ENCODE measurements at places on chromosomes 7 and 10.

GRCh38 chr7:141201145-141201885 is 127.5 kb downstream of the TMEM178B start:
- DNase-seq = no peak

DNA sequence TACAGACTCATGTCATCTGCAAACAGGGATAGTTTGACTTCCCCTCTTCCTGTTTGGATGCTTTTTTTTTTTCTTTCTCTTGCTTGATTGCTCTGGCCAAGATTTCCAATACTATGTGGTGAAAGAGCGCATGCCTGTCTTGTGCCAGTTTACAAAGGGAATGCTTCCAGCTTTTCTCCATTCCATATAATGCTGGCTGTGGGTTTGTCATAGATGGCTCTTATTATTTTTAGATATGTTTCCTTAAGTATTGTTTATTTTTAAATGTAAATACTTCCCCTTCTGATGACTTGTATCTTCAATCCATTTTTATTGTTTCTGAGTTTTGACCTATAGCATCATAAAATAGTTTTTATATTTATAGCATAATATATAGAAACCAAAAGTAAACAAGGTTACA is 17.9 kb downstream of the FAM237B start:
- DNase-seq = no peak

DNA sequence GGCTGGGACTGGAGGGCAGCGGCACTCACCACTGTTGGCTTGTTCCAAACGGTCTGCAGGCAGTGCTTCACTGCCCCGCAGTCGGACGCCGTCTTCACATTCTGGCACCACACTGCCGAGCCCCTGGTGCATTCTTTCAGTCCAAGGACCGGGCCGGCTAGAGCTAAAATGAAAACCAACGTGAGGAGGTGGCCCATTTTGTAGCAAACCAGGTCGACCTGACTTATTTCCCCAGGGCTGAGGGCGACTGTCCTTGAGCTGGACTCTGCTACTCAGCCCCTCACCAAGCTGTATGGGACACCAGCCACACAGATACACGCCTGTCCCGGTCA is 16.7 kb downstream of the PSAP start:
- DNase-seq = no peak

GRCh38 chr10:50469288-50469687 is 154.5 kb downstream of the SGMS1 start:
- DNase-seq = no peak

GRCh38 chr10:91514787-91515186 is 104.6 kb downstream of the HECTD2 start:
- no peak for DNase-seq

GRCh38 chr10:88409236-88409635 is 173.9 kb downstream of the RNLS start:
- DNase-seq = no peak

- DNase-seq = no peak
Observed at GRCh38 chr7:135748770-135749169, at the start of gene FAM180A. Gene FAM180A, minus strand, starts transcription at chr7:135748813. Its CDS starts 233 bp downstream, at chr7:135748580.

GRCh38 chr10:24865783-24866182 is 86.6 kb downstream of the PRTFDC1 start:
- no peak for DNase-seq

- DNase-seq = no peak
Observed at GRCh38 chr10:110650265-110650668, 6.1 kb downstream of the RBM20 start.

DNA sequence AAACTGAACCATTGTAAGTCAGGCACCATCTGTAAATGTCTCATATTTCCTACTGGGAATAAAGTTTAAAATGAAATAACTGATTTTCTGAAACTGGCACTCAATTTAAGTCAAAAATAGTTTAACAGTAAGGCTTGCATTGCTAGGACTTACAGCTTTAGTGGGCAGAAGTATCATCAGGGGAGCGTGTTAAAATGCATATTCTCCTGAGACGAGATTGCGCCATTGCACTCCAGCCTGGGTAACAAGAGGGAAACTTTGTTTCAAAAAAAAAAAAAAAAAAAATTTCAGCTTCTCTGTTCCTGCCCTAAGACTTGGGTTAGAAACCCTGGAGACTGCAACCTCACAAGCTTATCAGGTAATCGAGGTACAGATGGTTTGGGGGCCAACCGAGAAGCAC is 65.4 kb downstream of the UBE3C start:
- DNase-seq = no peak

DNA sequence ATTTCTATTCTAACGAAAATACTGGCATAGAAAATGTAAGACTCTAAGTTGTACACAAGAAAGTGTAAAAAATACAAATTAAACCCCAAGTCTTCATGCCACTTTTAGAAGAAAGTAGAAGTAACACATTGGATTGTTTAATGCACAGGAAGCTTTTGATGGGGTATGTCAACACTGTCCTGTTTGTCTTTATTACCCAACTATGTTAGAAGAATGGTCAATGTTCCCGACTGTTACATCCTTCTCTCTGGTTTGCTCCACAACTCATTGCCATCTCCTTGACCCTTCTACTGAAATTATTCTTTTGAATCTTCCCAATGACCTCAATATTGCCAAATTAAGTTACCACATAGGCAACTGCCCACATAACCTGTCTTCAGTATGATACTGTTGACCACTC is 35.8 kb downstream of the COL28A1 start:
- no peak for DNase-seq

DNA sequence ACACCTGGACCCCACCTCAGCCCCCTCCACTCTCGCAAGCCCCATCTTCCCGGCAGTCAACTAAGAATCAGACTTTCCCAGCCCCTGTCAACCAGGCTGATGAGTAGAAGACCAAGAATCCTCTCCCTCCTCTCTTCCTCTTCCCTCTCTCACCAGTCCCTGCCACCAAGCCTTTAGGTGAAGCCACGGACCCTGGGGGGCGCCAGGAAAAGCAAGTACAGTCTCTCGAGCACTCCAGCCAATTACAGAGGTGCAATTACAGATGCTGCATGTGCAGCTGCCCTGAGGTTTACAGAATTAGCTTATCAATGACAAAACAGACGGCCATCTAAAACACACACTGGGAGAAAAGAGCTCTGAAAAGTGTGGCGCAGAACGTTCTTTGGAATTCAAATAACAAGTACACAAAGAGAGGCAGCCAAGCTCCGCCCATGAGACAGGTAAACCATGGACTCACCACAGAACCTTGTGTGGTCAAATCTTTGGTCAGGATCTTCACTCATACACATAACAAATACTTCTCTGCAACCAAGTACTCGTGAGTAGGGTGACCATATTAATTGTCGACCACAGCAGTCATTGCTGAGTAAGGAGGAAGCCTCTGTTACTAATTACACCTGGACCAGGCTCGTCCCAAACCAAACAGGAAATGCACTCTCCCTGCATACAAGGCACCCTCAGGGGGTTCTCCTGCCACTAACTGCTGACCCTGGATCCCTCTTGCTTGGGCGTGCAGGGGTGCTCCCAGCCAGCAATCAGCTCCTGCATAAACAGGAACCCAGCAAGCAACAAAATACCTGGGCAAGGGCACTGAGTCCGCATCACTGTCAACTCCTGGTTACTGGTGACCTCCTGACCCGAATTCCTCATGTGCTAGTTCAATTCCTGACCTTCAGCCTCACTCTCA is 189.2 kb downstream of the FAM107B start:
- DNase-seq = no peak

DNA sequence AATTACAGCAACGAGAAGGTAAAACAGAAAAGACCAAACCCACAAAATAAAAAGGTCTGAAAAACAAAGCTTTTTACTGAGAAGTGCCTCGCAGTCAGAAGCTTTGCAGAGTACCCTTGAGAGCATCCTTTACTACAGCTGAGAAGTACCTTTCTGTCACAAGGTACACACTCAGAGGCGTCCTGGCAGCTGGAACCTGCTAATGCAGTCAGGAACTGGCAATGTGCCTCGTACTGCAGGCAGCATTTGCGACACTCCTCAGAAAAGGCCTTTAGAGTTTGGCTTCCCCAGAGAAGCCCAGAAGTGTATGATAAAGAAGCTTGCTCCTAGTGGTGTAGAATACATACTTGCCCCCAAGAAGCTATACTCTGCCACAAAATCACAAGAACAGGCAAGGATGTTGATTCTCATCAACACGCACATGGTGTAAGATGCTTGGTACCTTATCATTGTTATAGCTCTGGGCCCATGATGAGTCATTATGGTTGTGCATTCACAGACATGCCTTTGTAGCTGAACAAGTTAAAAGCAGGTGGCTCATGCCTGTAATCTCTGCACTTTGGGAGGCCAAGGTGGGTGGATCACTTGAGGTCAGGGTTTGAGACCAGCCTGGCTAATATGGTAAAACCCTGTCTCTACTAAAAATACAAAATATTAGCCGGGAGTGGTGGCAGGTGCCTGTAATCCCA is 2.0 kb upstream of the GTPBP4 start:
- DNase-seq = no peak

DNA sequence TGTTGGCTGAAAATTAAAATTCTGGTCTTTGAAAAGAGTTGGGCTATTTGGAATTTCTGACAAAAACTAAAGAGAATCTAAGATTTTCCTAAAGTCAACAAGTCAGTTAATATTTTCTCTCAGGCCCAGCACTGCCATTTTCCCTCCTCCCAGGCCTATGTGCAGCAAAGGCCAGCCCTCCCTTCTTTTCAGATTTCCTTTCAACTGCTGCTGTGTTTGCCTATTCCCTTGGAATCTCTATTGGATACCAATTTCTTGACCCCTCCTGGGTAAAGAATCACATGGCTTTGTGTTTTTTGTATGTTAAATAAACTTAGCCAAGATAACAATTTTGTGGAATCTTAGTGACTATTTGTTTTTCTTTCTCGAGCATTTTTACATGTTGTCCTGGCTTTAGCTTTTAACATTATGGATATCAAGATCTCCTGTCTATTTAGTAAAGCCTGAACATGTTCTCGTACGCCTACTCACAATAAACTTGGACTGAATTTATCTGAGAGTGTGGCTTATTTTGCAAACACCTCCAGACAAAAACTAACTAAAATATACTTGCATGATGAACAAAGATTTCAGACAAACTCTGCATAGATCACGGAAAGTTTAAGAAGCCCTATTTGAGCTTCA is 19.9 kb downstream of the MACC1 start:
- no peak for DNase-seq

DNA sequence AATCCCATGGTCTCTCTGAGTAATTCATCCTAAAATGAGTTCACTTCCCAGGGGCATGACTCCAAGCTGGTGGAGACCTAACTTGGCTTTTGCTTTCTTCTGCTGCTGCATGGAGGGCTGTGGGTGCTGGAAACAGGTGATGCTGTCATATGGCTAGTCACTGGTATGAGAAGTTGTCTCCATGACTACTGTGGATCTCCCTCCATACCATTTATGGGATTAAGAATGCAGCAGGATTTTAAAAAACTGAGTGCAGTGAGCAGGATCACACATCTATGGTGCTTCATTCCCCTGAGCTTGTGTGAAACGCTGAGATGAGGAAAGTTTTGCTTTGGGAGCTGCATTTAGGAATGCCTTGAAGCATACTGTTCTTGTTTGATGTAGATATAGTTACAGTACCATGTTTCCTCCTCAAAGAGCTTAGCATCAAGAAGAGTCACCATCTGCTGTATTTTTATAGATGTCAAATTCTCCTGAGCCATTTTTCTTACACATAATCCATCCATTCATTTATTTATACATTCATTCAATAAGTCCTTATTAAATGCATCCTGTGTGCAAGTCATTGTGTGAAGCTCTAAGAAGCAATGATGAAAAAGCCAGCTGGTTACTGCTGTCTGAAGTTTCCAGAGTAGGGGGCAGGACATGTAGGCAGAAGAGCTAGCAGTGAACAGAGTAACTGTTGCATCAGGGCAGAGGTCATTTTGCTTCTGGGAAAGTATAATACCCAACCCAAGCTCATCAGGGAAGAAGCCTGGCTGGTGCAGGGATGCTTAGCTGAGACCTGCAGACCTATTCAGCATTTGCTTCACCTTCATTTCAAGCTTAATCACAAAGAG is 534.8 kb downstream of the AUTS2 start:
- DNase-seq = no peak

DNA sequence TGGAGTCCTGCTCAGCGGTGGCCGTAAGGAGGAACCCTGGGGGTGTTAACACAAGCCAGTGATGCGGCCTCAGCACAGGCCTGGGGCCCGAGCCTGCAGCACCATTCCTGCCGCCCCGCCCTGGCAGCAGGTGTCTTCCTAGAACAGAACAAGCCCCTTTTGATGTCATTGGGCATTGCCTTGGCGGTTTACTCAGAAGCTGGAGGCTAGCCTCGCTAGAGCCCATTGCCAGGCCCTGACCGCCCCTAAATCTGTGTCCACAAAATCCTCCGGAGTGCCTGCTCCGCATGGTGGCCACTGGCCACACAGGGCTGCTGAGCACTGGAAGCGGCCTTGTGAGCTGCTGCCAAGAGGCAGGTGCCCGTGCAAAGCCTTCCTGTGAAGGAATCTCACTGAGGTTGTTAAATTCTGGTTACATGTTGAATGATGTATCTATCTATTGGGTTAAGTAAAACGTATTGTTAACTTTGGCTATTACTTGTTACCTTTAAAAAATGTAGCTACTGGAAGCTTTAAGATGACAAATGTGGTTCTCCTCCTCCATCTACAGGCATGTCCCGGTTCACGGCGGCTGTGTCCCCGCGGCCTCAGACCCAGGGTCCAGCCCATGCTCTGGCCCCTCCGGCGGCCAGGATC is 1.2 kb upstream of the INPP5A start:
- peak; percentile 9 for DNase-seq

DNA sequence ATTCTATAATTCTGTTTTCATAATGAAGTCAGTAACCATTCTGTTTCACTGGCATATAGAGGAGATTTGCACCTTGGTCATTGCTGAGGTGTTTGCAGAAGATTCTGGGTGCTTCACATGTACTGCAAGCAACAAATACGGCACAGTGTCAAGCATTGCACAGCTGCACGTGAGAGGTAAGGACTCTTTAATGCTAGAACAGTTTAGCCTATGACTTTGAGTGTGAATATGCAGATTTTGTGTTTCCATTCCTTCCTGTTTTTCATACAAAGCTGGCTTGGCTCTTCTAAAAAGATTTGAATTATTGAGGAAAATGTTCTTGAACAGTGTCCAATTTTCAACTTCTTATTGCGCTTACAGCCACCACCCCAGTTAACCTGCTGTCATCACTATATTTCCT is 56.4 kb downstream of the MYPN start:
- no peak for DNase-seq

GRCh38 chr10:86964061-86964846 is 4.0 kb upstream of the ADIRF start:
- no peak for DNase-seq

- no peak for DNase-seq
Observed at GRCh38 chr7:101166909-101167644, 1.7 kb upstream of the VGF start.
